ENCODE measurements at places on chromosomes 7 and 10.

DNA sequence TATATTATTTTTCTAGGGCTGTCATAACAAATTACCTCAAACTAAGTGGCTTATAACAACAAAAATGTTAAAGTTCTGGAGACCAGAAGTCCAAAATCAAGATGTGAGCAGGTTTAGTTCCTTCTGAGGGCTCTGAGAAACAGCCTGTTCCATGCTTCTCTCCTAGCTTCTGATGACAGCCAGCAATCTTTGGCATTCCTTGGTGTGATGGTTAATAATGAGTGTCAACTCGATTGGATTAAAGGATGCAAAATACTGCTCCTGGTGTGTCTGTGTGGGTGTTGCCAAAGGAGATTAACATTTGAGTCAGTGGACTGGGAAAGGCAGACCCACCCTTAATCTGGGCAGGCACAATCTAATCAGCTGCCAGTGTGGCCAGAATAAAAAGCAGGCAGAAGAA lies 26.3 kb upstream of the TNKS2 start:
- no peak for DNase-seq

GRCh38 chr7:17320657-17321056 lies 22.2 kb downstream of the AHR start:
- DNase-seq = no peak

DNA sequence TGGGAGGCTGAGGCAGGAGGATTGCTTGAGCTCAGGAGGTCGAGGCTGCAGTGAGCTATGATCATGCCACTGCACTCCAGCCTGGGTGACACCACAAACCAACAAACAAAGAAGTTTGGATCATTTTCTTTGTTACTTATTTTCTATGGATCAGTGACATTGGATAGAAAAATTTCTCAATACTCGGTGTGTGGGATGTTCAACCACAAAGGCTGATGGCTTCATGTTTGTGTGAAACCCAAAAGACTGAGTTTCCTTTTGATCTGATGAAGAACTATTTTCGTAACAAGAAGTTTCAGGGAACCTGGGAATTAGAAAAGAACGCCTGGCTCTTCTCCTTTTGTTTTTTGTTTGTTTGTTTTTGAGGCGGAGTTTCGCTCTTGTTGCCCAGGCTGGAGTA lies 104.0 kb downstream of the HOXA1 start:
- no peak for DNase-seq

GRCh38 chr7:117470777-117471176 lies 9.0 kb upstream of the CFTR start:
- DNase-seq = no peak

DNA sequence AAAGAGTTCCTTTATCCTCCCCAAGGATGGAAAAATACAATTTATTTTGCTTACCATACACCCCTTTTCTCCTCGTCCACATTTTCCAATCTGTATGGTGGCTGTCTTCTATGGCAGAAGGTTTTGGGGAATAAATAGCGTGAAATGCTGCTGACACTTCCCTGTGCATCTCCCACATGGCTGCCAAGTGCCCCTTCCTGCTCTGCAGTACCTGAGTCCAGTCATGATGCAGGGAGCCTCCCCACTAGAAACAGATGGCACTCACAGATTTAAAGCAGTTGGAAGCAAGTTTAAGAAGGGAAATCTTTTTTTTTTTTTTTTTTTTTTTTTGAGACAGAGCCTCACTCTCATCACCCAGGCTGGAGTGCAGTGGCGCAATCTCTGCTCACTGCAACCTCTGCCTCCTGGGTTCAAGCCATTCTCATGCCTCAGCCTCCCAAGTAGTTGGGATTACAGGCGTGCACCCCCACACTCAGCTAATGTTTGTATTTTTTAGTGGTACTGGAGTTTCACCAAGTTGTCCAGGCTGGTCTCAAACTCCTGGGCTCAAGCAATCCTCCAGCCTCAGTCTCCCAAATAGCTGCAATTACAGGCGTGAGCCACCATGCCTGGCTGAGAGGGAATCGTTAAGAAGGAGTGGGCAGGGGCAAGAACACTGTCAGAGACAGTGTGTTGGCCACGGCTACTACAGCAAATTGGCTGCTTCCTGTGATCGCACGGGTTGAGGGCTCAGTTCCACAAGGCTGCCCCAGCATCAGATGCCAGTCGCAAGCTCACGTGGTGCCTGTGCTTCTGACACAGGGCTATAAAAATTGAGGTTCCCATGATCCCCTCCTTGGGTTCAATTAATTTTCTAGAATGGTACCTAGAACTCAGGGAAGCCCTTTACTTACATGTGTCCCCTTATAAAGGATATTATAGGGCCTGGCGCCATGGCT lies 5.3 kb upstream of the PILRA start:
- no peak for DNase-seq

- DNase-seq = no peak
Observed at GRCh38 chr10:13054844-13055243, 45.1 kb upstream of the OPTN start.

DNA sequence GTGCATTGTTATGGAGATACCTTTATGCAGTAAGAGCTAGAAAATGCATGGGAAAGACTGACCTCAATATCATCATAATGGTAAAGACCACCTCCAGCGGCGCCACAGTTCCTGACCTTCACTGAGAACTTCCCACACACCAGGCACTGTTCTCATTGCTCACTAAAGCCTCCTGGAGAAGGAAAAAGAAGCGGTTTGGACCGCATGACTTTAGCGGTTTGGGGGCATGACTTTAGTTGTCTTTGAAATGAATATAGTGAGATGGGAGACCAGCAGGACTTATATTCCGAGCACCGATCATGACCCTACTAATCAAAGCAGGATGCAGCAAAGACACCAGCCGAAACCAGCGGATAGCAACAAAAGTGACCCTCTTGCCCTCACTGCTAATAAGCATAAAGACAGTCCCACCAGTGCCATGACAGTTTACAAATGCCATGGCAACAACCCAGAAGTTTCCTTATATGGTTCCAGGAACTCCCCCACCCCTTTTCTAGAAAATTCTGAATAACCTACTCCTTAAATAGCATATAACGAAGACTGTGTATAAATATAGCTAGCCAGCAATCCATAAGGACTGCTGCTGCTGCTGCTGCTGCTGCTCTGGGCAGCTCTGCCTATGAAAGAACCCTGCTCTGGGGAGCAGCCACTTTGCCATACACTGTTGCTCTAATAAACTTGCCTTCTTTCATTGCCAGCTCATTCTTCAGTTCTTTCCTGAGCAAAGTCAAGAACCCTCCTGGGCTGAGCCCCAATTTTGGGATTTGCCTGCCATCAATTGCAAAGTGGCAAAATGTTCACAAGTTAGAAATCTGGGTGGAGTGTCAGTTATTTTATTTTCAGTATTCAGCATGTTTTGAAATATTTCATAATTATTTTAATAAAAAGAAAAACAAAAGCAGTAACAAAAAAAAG lies 694.1 kb downstream of the SUGCT start:
- DNase-seq = no peak

DNA sequence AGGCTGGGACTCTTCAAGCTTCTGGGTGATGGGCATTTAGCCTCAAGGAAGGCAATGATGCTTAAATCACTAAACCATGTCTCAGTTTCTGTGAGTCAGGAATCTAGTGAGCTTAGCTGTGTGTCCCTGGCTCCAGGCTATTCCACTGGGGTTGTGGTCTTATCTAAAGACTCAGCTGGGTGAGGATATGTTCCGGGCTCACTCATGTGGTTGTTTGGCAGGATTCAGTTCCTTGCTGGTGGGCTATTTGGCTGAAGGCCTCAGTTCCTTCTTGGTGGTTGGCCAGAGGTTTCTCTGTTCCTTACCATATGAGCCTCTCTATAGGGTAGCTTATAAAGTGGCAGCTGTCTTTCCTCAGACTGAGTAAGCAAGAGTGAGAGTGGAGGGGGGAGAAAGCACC lies 12.0 kb downstream of the EVX1 start:
- DNase-seq = no peak

DNA sequence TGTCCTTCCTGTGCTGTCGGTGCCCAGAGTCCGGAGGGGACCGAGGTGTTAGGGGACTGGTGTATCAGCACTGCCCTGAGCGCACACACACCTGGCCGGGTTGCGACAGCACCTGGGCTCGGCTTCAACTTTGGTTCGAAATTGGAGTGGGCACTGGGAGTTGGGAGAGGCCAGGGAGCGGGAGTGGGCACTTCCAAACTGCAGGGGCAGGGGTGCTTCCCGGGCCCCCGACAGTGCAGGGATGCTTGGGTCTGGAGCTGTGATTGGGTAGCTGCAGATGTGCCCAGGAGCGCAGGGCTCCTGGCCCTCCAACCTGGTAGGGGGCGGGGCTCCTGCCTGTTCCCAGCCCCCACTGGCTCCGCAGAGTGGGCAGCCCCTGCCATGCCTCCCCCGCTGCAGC lies 7.7 kb downstream of the BBS9 start:
- no peak for DNase-seq

- DNase-seq = no peak
Observed at GRCh38 chr10:89241486-89242344, 9.9 kb downstream of the LIPA start.

GRCh38 chr7:21966271-21966670 lies 20.6 kb upstream of the CDCA7L start:
- DNase-seq = no peak

DNA sequence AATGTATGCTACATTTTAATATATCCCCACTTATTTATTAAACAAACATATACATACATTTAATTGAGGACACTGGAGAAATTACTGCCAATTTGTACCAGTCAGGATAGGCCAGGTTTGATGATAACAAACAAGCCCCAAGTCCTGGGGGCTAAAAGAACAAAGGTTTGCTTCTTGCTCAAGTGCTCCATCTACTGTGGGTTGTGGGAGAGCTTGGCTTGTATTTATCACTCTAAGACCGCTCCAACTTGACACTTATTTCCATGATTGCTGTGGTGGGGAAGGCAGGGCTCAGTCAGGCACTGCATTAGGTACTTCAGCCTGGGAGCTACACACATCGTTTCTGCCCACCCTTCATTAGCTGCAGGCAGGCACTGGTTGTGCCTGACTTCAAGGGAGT lies 136.6 kb upstream of the ZNF32 start:
- no peak for DNase-seq

GRCh38 chr7:73446682-73447081 lies 13.1 kb downstream of the FZD9 start:
- no peak for DNase-seq

GRCh38 chr7:67423065-67423464 lies 426.4 kb downstream of the TYW1 start:
- no peak for DNase-seq

GRCh38 chr10:43683451-43684291 lies 35.0 kb upstream of the ZNF32 start:
- DNase-seq = no peak

DNA sequence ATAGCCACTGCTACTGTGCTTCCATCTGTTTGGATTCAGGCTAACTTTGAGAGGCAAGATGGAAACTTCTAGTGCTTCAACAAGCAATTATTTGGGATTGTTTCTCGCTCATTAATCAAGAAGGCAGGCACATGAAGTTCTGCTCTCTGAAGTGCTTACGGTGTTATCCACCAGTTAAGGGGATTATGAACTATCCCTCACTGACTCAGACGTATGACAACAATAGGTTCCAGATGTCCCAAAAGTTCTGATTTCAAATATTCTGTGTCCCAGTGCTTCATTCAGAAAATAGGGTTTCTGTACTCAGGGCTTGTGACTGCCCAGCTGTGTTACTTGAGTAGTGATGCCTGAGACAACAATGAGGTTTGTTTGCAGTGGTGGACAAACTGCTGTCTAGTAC lies 81.0 kb downstream of the HACD1 start:
- DNase-seq = no peak

- DNase-seq = no peak
Observed at GRCh38 chr10:129694691-129695243, 227.7 kb downstream of the MGMT start.

DNA sequence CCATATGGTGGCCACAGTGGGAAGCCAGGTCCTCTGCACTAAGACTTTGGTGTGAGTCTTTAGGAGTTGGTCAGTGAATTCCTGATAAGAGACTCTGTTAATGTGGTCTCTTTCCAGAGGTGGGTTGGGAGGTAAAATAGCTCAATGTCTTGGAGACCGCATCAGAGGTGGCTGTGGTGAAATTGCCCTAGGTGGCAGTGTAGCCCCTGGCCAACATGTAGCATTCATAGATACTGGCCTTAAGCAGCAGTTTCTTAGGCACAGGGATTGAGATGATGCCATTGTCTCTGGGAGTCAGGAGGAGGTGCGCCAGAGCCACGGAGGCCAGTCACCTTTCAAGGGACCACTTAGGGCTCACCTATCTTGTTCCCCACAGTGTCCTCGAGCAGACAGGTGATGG lies 202.8 kb downstream of the CREB5 start:
- DNase-seq = no peak

DNA sequence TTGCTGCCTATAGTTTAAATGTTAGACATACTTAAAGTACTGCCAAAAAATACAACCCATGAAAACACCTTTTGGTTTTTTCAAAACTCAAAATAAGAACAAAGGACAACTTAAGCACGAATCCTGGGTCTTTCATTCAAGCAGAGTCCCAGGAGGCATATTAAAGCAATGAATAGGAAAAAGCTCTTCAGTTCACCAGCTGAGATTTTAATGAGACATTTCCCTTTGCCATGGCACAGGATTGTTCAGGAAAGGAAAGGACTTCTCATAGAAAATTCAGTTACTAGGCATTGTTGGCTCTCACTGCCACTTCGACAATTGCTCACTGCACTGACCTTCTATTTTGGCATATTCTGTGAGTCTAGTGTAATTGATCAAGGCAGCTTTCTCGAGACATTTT lies 133.5 kb upstream of the FEZF1 start:
- no peak for DNase-seq

- no peak for DNase-seq
Observed at GRCh38 chr7:1092806-1093501, 5.0 kb downstream of the GPER1 start.

- no peak for DNase-seq
Observed at GRCh38 chr7:104908636-104909035, 105.4 kb upstream of the KMT2E start.

DNA sequence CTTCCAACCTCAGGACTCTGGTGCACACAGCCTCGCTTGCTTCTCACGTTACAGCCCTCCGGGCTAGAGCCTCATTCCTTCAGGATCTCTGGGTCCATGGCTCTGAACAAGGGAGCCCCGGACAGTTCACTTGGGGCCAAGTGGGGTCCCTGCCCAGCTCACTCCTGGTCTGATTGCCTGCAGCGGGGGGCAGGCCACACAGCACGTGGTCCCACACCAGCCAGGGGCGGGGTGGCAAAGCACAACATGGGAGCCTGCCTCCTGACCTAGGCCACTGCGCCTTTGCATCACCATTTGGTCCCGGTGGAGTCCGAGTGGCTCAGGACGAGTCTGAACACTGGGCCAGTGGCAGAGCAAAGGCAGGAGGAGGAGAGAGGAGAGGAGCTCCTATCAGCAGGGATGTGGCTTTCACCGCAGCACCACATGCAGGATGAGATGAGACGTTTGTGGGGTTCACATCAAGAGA lies 13.4 kb upstream of the CRYGN start:
- no peak for DNase-seq

DNA sequence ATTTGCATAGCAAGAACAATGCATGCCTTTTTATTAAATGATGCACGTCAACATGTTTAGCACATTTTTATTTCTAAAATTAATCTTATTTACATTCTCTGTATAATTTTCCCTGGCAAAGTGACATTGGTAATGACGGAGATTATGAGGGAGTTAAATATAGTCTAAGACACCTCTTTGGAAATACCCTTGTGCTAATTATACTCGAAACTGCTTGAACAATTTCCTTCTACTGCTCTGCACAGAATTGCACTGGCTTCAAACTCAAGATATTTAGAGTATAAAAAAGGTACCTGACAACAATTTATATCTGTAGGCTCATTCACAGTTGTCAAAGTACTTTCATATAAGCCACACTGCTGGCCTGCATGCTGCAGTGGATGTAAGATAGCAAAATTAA lies 602.7 kb downstream of the NXPH1 start:
- no peak for DNase-seq

- no peak for DNase-seq
Observed at GRCh38 chr7:20030915-20031362, 186.2 kb downstream of the MACC1 start.

Measured in stimulated activated CD8-positive, alpha-beta memory T cell treated with anti-CD3 and anti-CD28 coated beads, Interleukin-7, amount 100 ng/mL, for 1 hour (primary cell).